NCI-H1436 treated with DMSO at 0.1 percent for 48 hours (cell line): ENCODE measurements at places on chromosomes 6 and 20.

- DNase-seq = no peak
Measured at GRCh38 chr20:49630396-49630951, 62.5 kb upstream of the PTGIS start.

DNA sequence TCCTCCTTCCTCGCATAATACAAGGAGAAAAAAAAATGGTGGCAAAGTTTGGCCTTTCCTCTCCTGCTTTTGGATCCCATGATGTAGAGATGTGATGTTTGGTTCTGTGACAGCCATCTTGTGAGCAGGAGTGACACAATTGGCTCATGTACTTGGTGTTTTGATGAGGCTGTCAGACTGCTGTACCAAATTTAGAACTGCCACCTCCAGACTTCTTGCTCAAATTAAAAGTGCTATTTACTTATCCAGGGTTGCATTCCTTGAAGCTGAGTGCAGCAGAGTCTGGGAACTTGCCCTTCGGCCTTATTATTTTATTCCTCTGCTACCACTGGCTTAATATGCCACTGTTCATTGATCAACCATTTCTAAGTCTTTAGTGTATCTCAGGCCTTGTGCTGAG is 21.9 kb downstream of the BCAS1 start:
- no peak for DNase-seq

DNA sequence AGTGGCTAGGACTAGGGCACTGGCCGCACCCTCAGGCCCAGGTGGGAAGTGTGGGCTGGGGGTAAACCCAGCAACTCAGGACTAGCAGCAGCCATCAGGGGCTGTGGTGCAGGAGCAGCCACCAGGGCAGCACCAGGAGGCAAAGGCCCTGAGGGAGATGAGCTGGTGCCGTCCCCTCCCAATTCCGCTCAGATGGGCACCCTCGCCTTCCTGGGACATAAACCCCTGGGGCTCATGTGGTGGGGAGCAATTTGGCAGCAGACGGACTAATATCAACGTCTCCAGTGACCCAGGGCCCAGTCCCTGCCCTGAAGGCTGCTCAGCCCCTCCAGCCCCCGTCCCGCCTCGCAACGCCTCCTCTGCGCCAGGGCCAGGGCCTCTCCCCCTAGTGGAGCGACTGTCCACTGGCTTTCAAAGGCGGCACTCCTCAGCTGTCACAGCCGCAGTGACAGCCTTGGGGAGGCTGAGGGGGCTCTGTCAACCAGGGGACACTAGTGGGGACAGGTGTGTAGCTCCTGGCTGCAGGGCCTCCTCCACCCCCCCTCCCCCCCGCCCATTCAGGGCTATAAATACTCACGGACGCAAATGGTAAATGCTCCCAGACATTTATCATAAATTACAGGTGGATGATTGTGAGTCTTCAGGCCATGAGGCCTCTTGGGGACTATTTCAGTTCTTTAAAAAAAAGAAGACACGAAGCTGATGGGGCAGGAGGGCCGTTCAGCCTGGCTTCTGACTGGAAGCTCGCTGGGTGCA is 349.9 kb downstream of the ZFAND3 start:
- DNase-seq = peak; percentile 68

- DNase-seq = no peak
Measured at GRCh38 chr6:132763269-132763668, 5.6 kb upstream of the VNN2 start.
